NCI-H1092 treated with DMSO at 0.1 percent for 48 hours (cell line): ENCODE measurements at places on chromosomes 4 and X.

DNA sequence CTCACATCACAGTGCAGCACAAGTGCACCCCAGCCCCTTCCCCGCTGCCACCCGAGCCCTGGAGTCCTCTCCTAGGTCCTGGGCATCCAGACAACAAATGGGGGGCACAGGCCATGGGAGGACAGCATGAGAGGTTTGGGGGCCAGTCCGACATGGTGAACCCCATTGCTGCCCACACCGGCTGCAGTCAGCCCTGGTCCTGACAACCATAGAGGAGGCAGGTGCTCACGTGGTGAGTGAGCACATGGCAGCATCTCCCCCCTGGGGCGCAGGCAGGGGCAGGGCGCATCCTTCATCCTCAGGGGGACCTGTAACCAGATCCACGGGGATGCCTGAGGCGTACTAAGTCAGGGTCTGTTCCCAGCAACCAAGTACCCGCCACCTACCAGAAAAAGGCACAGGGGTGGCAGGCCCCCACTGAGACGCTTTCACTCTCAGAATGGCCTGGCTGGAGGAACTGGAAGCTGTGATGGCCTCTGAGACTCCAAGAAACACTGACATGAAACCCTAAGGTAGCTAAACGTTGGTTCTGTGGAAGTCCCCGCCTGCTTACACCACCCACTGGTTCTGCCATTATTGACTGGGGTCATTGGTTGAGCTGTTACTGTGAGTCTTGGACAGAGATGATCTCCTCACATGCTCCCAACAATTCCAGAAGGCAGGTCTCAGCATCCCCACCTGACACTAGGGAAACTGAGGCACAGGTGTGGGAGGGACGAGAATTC lies 6.5 kb downstream of the ZFYVE28 start:
- DNase-seq: no peak

DNA sequence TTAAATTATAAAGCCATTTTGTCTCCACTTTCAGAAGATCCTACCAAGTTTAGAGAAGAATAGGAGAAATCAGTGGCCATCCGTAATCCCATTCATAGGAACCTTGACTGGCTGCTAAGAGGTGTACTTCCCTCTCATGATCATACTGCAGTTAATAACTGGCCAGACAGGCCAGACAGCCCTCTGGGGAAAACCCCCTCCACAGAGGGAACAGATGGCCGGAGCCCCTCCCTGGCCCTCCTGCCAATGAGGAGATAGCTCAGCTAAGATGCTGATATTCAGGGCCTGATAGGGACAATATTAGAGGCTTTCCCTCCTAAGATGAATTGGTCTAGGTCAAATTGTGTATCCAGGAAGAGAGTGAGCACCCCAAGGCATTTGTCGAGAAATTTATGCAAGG lies 200.0 kb upstream of the MAOA start:
- no peak for DNase-seq

DNA sequence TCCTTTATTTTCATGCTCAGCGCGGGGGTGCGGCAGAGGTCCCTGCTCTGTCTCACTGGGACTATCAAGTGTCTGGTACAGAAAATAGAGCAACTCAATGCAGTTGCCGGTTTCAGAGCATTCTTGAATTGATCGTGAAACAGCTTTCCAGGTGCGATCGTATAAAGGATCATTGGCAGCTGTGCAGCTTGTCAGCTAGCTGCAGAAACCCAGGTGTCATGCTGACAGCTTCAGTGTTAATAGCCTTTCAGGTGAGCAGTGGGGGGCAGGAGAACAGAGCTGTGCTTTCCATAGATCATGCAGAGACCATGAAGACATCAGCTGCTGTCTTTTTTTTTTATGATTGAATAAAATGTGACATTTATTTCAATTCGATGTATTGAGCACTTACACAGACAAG lies 583.9 kb downstream of the NLGN4X start:
- peak; percentile 8 for DNase-seq

- DNase-seq: no peak
Measured at GRCh38 chr4:186787536-186787935, 63.9 kb upstream of the FAT1 start.

GRCh38 chr4:17511509-17511949 lies 361 bp downstream of the QDPR start:
- peak; percentile 67 for DNase-seq

GRCh38 chrX:22526339-22526738 lies 253.6 kb downstream of the CBLL2 start:
- no peak for DNase-seq

DNA sequence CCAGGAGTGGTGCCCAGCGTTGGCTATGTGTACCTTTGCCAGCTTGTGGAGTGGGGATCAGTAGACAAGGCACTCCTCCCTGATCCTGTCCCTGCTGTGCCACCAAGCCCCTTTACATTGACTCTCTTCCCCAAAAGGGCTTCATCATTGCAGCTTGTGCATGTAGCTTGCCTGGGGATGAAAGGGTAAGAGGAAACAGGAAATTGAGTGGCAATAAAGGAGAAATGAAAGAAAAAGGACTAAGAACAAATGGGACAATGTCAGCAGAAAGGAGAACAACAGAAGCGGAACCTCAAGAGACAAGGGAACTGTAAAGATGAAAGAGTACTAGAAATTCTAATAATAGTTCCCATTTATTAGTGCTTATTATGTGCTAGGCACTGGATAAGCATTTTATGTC lies 8.7 kb upstream of the IL13RA1 start:
- no peak for DNase-seq

DNA sequence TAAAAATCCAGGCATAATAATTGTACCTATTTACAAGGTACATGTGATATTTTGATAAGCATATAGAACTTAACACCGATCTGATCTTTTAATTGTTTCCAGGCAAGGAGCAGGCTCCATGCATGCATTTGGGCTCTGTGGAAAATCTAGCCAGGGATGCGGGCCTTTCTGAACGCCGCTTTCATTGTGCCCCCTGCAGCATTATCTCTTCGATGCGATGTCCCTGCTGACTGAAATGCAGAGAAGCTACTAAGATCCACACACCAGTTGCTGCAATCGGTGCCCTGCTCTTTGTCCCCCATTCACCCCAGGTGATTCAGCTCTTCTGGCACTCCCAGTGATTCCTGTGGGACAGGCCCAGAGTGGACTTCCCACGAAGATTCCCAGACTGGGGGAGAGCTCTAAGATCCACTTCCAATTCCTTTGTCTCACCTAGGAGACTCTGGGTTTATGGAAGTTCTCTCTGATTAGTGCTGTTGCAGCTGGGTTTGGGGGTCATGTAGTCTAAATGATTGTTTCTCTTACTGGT lies 254.3 kb upstream of the AGA start:
- DNase-seq: no peak

- DNase-seq: no peak
Measured at GRCh38 chrX:1700757-1701156, 85.9 kb downstream of the ASMT start.

DNA sequence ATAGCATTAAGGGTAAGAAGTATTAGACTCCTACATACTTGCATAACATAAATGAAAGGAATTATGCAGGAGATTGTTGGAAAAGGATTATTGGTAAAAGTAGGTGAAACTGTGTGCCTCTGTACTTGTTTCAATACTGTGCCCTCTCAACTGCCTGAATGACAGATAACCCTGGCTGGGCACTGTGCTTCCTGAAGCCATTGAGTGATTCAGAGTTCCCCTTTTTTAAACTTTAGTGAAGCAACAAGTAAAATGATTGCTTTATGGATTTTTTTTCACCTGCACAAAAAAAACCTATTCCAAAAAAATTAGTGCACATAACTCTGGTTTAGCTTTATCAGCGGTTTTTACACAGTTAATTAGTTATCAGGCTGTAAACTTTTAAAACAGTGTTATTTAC lies 204.8 kb downstream of the TRAM1L1 start:
- no peak for DNase-seq

- no peak for DNase-seq
Measured at GRCh38 chr4:17578482-17578891, 1.5 kb downstream of the LAP3 start.

- no peak for DNase-seq
Measured at GRCh38 chrX:10233173-10233572, 76.4 kb downstream of the CLCN4 start.

DNA sequence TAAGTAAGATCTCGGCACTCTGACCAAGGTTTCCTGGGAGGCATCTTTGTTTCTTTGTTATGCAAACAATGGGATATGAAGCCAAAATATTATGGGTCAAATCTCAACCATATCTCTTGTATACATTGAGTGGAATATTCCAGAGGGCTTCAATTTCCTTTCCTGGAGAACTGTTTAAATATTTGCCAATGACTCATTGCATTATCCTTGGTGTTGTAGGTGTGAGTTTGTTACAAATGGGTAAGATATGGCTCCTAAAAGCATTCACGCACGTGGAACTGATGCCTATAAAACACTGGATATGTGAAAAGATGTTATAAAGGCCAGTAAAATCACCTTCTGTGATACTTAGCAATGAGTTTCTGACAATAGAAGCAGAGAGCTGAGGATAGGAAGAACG lies 150.5 kb upstream of the WDR1 start:
- DNase-seq: no peak

DNA sequence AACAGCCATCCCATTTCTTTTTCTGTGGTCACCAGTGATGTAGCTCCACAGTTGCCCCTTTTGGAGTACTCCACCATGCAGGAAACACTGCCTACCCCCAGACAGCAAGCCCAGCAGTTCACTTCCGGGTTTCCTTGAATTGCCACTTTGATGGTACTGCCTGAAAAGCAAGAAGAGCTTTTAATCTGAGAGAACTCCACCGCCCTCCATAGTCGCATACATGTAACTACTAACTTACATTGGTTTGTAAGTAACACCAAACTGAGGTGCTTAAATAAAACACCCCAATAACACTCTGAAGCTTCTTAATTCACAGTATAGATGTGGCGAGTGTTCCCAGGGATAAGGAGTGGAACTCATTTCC lies 53.6 kb upstream of the HPSE start:
- no peak for DNase-seq

DNA sequence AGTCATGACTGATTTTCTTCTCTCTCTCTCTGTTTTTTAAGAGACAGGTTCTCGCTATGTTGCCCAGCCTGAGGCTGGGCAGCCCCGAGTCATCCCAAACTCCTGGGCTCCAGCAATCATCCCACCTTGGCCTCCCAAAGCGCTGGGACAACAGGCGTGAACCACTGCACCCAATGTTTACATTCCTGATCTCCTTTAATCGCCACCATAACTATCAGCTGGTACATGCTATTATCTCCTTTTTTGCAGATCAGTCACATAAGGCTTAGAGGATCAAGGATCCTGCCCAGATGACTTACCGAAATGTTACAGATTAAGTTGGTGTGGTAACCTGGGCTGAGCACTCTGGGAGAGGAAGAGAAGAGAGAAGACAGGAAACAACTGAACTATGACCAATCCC lies 1.5 kb upstream of the USP46 start:
- no peak for DNase-seq

DNA sequence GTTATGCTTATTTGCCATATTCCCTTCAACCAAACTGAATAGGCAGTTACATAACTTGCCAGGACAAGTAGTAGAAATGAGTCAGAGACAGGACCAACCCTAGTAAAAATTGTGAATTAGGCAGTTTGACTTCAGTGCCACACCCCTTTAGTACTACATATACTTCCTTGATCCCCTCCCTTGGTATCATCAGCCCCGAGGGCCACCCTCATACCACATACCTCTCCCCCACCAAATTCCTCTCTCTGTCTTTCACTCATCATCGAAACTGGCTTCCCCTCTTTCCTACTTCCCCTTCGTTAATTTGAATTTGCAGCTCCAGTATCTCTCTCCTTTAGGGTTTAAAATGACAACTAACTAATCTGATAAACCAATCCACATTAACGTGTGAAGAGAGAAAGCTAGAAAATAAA lies 7.9 kb upstream of the PTPN13 start:
- no peak for DNase-seq

DNA sequence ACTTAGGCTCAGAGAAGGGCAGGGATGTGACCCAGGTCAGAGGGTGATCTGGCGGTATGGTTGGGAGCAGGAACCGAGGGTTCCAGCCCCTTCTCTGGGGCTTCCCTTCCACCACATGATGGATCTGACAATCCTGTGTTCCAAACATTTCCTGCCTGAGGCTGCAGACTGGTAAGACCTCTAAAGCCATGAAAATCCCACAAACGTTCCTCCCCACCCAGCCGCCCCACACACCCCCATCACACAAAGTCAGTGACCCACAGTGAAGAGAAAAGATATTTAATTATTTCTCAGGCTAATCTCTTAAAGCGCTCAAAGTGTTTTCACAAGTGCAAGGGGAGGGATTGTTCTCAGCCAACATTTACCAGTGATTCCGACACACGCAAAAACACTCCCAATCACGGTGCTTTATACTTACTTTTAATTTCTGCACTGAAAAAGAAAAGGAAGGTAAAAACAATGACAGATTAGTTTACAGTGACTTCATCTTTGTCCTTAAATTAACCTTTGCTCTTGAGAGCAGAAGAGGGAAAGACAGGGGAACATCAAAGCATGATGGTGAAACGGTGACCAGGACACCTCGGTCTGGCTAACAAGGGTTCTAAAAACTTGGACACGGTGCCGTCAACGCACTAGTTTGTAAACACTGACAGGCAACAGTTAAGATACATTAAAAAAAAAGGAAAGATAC lies 42.4 kb downstream of the WDR1 start:
- DNase-seq: no peak

DNA sequence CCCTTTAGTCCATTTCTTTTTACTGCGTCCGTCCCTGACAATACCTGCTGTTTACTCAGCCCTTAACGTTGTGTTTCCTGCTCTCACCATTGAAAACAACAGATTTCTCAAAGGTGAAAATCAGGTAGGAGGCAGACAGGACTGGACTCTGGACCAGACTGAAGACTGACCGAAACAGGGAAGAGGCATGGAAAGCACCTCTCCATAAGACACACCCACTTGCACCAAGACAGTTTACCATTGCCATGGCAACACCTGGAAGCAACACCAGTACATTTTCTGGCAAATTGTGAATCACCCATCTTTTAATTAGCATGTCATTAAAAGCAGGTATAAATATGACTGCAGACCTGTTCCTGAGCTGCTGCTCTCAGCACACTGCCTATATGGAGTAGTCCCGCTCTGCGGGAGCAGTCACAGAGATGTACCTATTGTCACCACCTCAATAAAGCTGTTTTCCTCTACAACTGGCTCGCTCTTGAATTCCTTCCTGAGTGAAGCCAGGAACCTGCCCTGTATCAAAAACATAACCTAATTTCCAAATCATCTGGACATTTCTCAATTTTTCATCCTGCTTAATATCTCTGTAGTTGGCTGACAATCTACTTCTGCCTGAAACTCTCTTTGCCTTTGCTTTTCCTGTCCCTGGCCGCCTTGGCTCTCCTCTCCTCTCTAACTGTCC lies 117.0 kb downstream of the RNF150 start:
- no peak for DNase-seq

- no peak for DNase-seq
Measured at GRCh38 chr4:41477181-41477905, 60.6 kb upstream of the LIMCH1 start.

GRCh38 chr4:75549019-75549418 lies 6.8 kb upstream of the ODAPH start:
- DNase-seq: no peak

- DNase-seq: no peak
Measured at GRCh38 chr4:104868958-104869357, 277.7 kb upstream of the TET2 start.

DNA sequence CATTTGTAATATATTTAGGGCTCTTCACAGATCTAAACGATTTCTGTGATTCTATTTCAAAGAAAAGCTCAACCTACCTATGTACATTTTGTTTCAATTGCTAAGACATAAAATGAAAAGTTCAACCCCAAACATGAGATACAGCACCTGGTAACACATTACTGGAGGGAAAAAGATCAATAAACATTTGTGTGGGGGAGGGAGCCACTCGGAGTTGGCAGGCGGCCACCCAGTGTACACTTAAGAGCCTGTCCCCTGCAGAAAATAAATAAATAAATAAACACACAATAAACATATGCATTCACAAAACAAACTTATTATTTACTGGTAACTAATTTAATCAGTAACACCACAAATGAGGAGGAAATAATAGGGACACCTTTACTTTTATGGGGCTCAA lies 19.3 kb downstream of the PRSS48 start:
- DNase-seq: peak; percentile 15
